ENCODE measurements at places on chromosomes 3 and 15. TPM values are rescaled to one million over a fixed set of nuclear protein-coding genes. Genes with fewer than 3 reads are reported as not detected.

DYNLT2B gene
- total RNA-seq: 20.4 TPM

ALDH1A2 gene
- total RNA-seq: 0.56 TPM

ADAMTSL3 gene
- not detected for total RNA-seq

MKRN3 gene
- 2.0 TPM for total RNA-seq

ACKR2 gene
- 1.1 TPM for total RNA-seq

GCSAM gene
- 17.8 TPM for total RNA-seq

EXOG gene
- 32.4 TPM for total RNA-seq

TLR9 gene
- total RNA-seq: 2.3 TPM

KLHL40 gene
- total RNA-seq: not detected
